Activated CD8-positive, alpha-beta T cell treated with anti-CD3 and anti-CD28 coated beads for 36 hours (primary cell): ENCODE measurements at places on chromosomes 4 and X.
A peak's percentile ranks its signal among the peaks of the same experiment; 100 is the strongest.

- DNase-seq, result no peak
Observed at GRCh38 chr4:90641861-90642599, 514.8 kb downstream of the CCSER1 start.

- DNase-seq, result no peak
Observed at GRCh38 chr4:185837415-185838103, 25.6 kb upstream of the SORBS2 start.

- DNase-seq, result no peak
Observed at GRCh38 chr4:81356621-81357020, 115.1 kb downstream of the RASGEF1B start.

GRCh38 chr4:108795733-108796132, 32.9 kb upstream of the ETNPPL start:
- DNase-seq, result no peak

GRCh38 chr4:88523325-88524129, at the start of gene PYURF:
Gene PYURF (minus strand): TSS chr4:88523776. CDS start chr4:88523700, 76 bp downstream.
- DNase-seq, result peak; percentile 84

- peak; percentile 66 for DNase-seq
Observed at GRCh38 chrX:46588263-46588662, 14.7 kb downstream of the CHST7 start.

- peak; percentile 15 for DNase-seq
Observed at GRCh38 chr4:9870165-9870790, 88.8 kb downstream of the DRD5 start.

DNA sequence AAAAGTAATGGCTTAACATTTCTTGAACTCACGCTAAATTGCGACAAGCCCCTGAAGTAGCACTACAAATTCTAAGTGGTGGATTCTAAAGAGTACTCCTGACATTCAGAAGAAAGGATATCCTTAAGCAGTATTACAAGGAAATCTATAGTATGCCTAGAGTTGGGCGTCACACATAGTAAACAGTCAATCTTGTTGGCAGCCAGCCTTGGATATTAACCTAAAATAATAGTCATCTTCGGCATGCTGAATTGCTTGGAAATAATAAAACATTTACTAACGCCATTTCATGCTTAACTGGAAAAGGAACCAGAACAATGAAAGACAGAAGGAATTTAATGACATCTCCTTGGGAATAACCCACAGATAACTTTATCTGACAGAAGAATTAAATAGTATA, 18.6 kb downstream of the ATP8A1 start:
- DNase-seq, result no peak
